Neural crest cell (in vitro differentiated cells): ENCODE measurements at places on chromosomes 3 and 15. TPM values are rescaled to one million over a fixed set of nuclear protein-coding genes. Genes with fewer than 3 reads are reported as not detected.

DNA sequence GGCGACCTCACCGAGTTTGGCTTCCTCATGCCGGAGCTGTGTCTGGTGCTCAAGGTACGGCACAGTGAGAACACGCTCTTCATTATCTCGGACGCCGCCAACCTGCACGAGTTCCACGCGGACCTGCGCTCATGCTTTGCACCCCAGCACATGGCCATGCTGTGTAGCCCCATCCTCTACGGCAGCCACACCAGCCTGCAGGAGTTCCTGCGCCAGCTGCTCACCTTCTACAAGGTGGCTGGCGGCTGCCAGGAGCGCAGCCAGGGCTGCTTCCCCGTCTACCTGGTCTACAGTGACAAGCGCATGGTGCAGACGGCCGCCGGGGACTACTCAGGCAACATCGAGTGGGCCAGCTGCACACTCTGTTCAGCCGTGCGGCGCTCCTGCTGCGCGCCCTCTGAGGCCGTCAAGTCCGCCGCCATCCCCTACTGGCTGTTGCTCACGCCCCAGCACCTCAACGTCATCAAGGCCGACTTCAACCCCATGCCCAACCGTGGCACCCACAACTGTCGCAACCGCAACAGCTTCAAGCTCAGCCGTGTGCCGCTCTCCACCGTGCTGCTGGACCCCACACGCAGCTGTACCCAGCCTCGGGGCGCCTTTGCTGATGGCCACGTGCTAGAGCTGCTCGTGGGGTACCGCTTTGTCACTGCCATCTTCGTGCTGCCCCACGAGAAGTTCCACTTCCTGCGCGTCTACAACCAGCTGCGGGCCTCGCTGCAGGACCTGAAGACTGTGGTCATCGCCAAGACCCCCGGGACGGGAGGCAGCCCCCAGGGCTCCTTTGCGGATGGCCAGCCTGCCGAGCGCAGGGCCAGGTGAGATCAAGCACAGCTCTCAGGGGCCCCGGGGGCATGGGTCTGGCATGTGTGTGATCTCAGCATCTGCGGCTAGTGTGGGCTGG is 7.1 kb upstream of the STAB1 start:
- no peak for DNase-seq

- no peak for DNase-seq
Measured at GRCh38 chr3:105944276-105944675, 75.5 kb upstream of the CBLB start.

- no peak for DNase-seq
Measured at GRCh38 chr15:87671289-87671688, 585.2 kb downstream of the NTRK3 start.

- DNase-seq = no peak
Measured at GRCh38 chr15:81098861-81099651, 35.0 kb upstream of the CFAP161 start.

GRCh38 chr3:67083277-67083676 is 85.2 kb downstream of the KBTBD8 start:
- DNase-seq = no peak

GRCh38 chr3:128902426-128902825 is 23.0 kb downstream of the ACAD9 start:
- no peak for DNase-seq

The ALDH1A2 gene
- 0.91 and 1.7 TPM in 2 replicates for total RNA-seq
